ENCODE measurements at places on chromosomes 5 and 9.
A peak's percentile ranks its signal among the peaks of the same experiment; 100 is the strongest.

DNA sequence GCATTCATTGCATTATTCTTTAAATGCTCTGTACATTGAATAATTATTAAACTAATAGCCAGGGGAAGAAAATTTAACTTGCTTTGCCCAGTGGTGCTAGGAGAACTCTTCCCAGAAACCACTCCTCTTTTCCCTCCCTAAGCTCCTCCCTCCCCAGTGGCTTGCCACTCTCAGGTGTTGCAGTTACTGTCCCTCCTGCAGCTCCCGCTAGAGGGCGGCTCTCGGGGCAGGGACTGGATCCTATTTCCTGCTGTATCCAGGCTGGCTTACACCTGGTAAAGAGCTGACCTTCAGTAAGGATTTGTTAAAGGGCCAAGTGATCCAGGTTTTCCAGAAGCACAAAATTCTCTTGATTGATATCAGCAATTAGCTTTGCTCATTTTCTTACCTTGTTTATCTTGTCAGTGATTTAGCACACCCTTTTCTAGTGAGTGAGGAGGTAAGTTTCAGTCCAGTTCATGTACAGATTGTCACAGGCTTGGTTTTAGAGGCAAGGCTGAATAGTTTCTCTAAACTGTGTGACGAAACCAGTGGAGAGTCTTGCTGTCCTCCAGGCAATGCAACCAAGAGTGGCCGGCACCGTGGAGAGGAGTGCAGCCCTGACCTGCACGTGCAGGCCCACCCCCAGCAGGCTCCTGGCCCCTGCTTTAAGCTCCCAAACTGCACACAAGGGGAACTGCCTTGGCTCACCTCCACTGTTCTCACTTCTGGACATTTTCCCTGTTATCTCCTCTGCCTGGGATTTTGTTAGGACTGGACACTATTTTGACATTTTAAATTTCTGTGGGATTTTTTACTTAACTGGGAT is 423.8 kb downstream of the SPOCK1 start:
- no peak for DNase-seq

DNA sequence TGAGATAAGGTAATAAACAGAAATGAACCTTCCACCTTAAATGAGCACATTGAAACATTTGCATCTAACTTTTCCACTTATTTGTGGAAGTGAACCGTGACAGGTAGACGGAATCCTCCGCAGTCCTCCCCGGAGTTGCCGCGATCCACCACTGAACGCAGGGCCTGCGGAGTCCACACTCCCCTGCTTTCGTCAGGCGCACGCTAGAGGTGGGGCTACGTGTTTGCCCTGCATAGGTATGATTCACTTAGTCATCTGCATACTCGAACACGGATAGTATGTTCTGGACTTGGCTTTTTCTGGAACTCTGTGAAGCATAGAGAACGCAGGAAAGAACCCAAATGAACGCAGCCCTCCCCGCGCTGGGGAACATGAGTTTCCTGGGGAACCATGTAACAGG is 272.8 kb upstream of the IRX4 start:
- DNase-seq = no peak

DNA sequence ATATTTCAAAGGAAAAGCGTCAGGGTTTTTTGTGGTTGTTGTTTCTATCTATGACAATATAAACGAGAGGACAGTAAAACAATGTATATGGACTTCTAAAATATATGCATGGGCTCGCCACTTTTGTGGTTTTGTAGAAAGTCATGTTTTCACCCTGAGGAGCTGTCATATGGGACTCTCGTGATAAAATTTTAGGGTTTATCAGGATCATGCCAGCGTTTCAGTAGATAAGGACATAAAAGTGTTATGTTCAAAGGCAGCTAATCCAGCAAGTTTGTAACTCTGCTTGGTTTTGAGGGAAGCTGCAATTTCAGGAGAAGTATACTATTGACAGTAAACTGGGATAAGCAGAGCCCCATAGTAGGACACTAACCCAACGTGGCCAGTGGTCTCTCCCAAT is 120.3 kb downstream of the CDC42SE2 start:
- DNase-seq = no peak

DNA sequence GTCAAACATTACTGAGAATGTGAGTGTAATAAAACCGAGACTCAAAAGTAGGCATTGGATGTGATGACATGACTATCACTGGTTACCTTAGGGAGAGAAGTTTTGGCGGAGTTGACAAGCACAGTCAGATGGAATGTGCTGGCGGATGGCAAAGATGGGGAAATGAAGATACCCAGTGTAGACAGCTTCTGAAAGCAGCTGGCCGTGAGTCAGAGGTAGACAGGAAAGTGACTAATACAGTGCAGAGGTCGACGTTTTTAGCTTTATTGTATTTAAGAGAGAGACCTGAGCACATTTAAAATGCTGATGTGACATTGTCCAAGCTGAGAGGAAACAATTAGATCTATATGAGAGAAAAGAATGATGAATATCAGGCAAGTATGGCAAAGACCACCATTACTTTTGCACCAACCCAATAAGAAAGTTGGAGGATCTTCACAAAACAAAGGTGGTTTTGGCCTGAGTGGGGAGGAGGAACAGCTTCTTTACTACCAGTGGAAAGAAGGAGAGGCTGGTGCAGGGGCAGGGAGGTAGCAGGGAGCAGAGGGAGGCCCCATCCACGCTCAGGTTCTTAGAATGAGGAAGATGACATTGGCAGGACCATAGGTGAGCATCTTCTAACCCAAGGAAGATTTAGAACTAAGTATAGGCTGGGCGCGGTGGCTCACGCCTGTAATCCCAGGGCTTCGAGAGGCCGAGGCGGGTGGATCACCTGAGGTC is 36.7 kb upstream of the KCNIP1 start:
- DNase-seq = no peak

DNA sequence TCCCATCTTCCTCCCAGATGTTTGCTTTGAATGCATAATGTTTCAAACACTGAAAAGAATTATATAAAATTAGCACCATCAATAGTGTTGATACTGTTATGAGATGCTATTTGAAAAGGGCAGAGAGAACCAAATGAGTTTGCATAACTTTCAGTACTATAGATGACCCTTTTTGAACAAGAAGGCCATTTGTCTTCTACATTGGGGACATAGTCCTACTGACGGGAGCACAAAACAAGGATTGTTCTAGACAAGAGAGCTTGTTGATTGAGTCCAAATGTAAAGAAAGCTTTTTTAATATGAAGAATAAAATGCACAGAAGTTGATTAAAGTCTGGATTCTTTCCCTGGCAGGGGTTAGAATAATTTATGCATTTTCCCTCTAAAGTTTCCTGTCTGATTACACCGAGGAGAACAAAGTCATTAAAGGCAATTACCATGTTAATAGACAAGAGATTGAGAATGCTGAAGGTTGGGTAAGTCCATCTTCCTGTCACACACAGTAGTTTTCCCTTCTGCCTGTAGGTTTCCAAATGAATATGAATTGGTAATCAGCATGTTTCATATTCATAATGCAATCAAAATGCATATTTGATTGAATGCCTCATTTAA is 32.8 kb upstream of the ADCY2 start:
- no peak for DNase-seq

DNA sequence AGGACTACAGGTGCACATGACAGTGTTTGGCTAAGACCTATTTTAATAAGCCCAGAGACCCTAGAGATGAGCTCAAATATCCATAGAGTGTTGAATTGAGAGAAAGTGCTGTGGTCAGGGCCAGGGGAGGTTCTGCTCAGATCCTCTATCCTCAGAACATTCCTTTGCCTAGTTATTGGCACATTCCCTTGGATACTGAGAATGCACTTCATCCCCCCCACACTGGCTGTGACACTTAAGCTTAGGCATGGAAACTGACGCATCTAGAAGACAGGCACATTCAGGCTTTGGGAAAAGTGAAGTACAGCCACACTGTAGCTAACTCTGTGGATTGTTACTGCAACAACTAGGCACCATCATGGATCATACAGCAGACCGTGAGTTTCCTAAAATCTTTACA is 27.1 kb upstream of the RASGRF2 start:
- DNase-seq = no peak

DNA sequence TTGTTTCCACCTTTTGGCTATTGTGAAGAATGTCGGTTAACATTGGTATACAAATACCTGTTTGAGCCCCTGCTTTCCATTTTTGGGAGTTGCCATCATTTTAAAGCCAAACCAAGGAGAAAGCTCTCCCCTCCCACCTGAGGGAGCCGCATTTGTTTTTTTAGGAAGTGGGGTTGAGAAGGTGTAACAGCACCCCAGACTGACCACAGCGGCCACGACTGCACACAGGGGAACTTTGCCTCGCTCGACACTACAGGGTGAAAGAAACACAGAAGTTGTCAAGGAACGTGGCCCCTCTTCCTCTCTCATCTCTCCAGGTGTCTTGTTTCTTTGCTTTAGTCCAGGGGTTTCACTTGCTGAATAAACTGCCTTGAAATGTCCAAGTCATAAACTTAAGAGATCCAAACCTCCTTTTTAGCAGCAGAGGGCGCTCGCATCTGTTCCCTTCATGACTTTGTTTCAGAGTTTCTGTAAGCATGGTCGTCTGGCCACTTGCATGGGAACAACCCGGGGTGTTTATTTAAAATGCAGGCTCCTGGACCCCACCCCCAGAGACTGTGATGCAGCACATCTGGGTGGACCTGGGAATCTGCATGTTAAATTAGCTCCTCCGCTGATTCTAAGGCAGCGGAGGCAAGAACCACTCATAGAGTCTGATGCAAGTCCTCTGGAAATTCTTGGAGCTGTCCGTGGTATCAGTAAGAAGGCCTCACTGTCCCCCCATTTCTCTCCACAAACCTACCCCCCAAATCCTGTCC is 2.1 kb upstream of the TTLL11 start:
- DNase-seq = no peak

- no peak for DNase-seq
Measured at GRCh38 chr5:173733021-173733420, 116.6 kb upstream of the BOD1 start.

- DNase-seq = no peak
Measured at GRCh38 chr9:114001410-114001685, 76.8 kb downstream of the AMBP start.

GRCh38 chr9:127692071-127692470 is 14.7 kb upstream of the CFAP157 start:
- DNase-seq = no peak

GRCh38 chr9:107587191-107587963 is 97.8 kb upstream of the KLF4 start:
- peak; percentile 18 for DNase-seq

DNA sequence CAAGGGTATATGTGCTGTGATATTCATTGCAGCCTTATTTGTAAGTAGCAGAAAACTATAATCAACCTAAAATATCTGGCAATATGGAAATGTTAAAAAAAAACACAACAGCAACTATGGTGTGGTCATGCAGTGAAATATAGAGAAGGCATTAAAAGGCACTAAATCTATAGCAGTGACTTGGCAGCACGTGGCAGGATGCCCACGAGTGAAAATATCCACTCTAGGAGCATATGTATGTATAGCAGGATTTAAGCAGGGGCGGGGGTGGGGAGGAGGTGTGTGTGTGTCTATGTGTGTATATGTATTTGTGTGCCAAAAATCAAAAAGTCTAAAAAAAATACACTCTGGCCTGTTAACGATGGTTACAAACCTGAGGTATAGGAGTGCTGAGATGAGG is 115.6 kb downstream of the RPS23 start:
- DNase-seq = no peak

- DNase-seq = no peak
Measured at GRCh38 chr9:117278020-117278419, 136.8 kb downstream of the ASTN2 start.

DNA sequence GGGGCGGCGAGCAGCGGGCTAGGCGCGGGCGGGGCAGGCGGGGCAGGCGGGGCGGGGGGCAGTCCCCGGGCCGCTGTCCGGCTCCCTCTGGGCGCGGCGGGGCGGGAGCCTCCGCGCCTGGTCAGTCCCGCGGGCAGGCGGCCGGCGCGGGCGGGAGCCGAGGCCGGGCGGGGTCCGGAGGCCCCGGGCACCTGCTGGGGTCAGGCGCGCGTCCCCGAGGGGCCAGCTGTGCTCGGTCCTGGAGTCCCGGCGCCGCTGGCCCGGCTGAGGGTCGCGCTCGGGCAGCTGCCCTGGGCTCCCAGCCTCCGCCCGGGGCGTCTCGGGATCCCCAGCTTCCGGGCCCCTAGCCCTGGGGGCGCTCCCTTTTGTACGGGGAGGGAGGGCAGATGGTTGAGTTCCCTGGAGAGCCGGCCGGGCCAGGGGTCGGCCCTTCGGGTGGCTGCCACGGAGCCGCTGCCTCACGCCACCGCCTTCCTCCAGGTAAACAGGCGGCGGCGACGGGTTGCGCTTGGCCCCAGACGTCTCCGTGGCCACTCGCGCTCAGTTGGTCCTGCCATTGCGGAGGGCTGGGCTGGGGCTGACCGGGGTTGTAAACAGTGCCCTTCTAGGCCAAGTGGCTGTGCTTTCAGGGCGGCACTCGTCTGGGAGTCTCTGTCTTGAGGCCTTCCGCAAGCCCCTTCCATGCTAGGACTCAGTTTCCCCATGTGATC is 473 bp downstream of the ZBTB34 start:
- no peak for DNase-seq
